GM19239 (cell line): ENCODE measurements at places on chromosomes 4 and X.
A peak's percentile ranks its signal among the peaks of the same experiment; 100 is the strongest.

GRCh38 chr4:74206088-74206825 is 48.3 kb downstream of the MTHFD2L start:
- no peak for DNase-seq

DNA sequence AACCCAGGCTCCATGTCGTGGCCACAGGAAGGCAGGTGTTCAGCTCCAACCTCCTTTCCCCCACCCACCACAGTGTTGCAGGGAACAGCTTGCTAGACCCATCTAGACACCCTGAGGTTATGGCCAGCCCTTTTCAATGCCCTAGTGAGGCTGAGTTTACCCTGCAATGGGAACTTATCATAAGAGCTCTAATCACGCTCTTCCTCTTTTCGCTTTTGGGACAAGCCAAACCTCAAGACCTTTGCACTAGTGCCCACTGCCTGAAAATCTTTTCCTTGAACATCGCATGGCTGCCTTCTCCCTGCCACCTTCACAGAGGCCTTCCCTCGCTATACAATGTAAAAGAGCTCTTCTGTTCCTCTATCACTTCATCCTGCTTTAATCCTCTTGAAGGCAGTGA is 2.4 kb upstream of the FGFBP2 start:
- DNase-seq, result no peak

GRCh38 chr4:108078024-108078733 is 88.5 kb downstream of the HADH start:
- no peak for DNase-seq

DNA sequence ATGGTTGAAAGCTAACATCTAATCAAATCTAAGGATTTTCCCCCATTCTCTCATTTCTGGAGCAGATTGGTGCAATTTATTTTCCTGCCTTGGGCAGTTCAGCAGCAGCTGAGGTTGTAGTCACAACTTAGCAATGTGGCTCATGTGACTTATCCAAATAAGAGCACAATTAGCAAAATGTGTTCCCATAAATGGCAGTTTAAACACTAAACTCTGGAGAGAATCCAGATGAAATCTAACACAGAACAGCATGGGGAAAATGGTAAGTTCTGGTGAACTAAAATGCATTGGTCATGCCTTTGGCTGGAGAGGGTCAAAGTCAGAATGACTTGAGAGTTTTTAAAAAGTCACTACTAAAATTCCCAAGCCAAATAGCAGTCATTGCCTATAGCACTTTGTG is 422.6 kb upstream of the DIPK2B start:
- DNase-seq, result no peak

- no peak for DNase-seq
Observed at GRCh38 chr4:77093401-77093800, 17.6 kb upstream of the CCNI start.

DNA sequence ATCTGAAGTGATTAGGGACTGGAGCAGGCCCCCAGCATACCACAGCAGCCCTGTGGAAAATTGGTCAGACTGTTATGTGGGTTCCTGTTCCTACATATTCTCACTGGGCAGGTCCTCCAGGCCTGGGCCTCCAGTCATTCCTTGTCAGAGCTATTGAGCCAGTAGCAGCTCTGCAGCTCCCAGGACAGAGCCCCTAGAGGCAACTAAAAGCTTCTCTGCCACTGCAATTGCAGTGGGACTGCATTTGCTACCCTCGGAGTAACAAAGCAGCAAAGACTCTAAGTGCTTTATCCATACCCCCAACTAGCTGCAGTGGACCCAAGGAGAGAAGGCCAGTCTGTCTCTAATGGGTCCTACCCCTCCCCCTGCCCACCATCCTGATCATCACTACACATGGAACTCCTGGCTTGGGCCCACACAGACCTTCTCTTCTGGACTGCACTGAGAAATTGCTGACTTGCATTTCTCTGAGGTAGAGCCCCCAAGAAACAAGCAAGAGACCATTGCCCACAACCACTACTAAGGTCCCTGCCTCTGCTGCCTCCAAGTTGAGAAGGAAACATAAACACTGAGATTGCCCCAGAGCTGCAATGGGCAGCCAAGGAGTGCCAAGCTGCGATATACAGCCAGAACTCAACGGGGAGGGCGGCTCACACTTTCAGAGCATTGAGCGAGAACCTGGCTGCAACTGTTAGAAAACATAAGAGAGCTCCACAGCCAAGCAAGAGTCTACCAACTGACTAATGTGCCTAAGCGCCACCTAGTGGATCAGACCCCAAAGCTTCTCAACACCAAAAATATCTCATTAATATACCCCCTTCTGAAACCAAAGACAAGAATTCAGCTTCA is 738.7 kb upstream of the NDST4 start:
- peak; percentile 5 for DNase-seq

GRCh38 chr4:71559957-71560571 is 221.2 kb downstream of the SLC4A4 start:
- DNase-seq, result no peak

DNA sequence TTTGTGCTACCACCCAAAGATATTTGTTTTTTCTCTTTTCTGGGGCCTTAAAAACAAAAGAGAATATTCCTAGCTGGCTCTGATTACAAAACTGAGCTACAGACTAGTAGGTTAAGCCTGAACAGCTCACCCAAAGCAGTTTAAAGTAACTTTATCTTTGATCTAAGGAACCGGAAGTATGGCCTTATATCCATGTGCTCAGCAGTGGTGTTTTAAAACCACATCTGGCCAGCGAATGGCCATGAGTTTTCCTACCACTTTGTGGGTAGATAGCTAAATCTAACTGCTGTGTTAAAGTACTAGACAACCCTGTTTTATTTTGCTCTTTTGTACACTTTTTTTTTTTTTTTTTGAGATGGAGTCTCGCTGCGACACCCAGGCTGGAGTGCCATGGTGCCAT is 24.6 kb downstream of the ADGRG4 start:
- DNase-seq, result no peak

GRCh38 chrX:73239242-73239641 is 24.6 kb upstream of the NAP1L2 start:
- no peak for DNase-seq

GRCh38 chr4:121272526-121272925 is 108.3 kb downstream of the QRFPR start:
- DNase-seq, result no peak

DNA sequence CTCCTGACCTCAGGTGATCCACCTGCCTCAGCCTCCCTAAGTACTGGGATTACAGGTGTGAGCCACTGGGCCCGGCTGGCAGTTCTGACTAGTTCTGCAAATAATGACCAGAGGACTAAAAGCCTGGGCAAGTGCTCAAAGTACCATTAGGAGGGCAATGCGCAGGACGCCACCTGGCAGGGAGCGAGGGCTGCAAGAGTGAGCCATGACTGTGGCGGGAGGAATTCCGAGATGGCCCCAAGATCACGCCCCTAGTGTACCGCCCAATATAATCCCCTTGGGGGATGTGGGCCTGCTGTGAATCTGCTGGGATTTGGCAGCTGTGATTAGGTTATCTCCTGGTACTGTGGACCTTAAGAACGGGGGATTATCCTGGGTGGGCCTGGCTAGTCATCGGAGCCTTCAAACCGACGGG is 26.2 kb upstream of the GPR78 start:
- no peak for DNase-seq

DNA sequence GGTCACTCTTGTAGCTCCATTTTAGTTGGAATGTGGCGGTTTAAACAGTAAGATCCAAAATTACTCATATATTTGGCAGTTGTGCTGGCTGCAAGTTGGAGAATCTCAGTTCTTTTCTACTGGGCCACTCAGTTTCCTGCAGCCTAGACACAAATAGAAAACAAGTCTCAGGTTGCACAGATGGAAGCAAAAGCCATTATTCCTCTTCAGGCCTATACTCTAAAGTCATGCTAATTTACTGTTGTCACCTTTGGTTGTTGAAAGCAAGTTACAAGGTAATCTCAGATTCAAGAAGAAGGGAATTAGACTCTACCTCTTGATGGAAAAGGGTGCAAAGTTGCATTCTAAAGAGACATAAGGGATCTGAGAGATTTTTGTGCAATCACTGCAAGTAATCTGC is 345.4 kb downstream of the ADAM29 start:
- DNase-seq, result no peak

GRCh38 chr4:154660052-154660451 is 47.6 kb upstream of the FGG start:
- no peak for DNase-seq

- no peak for DNase-seq
Observed at GRCh38 chr4:17427991-17428390, 83.9 kb downstream of the QDPR start.

- DNase-seq, result no peak
Observed at GRCh38 chr4:48653217-48654014, 126.7 kb downstream of the FRYL start.

GRCh38 chr4:7584098-7584497 is 149.4 kb upstream of the PSAPL1 start:
- DNase-seq, result no peak

DNA sequence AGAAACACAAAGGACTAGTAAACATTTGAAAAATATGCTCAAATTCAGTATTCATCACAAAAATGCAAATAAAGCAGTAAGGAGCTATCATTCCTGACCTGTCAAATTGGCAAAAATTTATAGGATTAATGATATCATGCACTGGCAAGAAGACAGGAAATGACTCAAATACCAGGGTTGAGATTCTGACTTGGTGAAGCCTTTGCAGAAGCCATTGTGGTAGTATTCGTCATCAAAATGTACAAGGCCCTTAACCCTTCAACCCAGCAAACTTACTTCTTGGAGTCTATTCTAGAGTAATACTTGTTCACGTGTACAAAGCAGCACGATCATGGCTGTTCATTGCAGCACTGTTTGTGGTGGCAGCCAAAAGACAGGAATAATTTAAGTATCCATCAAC is 132.4 kb downstream of the ENOX2 start:
- DNase-seq, result no peak

DNA sequence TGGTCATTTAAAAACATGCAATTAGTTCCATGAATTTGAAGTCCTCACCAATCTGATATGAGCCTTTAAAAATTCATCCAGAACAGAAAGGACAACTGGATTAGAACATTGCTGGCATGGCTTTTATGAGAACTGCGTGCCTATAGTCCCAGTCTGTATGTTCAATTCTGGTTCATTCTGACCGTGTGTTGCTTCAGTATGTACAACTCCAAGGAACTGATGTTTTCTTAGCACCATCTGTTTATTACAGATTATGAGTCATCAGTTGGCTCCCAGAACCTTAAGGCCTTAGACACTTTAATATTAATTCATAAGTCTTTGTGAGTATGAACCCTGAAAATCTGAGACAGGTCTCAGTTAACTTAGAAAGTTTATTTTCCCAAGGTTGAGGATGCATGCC is 115.0 kb downstream of the CEP44 start:
- no peak for DNase-seq

GRCh38 chrX:119389871-119390501 is 9.2 kb upstream of the SLC25A43 start:
- no peak for DNase-seq

GRCh38 chr4:172109466-172109865 is 296.3 kb downstream of the GALNTL6 start:
- no peak for DNase-seq

DNA sequence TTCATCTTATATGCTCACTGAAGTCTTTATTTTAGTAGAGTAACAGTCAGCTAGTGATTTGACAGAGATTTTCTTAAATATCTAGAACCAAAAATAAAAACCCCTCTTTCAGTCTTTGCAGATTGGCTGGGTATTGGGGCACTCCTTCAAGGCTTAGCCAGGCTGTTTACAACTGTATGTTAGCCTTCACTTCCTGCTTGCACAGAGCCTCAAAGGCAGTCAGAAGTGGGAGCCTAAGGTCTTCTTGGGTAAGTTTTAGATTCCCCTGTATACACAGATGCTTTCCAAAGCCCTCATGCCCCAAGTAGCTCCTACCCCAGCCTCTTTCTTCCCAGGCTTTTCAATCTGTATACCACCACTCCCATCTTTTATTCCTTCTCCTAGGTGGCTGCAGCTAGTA is 136.1 kb upstream of the STIM2 start:
- no peak for DNase-seq

DNA sequence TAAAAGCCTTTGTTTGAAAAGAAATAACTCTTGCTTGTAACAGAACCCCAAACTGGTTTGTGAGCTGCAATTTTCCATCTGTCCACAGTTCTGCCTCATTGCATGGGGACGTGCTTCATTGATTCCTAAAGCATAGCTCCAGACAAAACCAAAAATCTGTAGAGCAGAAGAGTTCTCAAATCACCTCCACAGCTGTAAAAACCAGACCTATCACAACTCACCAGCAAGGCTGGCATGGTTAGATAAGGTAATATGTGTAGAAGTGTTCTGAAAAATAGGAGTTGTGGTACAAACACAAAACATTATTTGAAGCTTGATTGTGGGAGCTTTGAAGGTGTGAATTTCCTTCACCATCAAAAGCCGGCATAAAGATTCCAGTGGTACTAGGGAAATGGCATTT is 12.5 kb upstream of the RAB28 start:
- no peak for DNase-seq

DNA sequence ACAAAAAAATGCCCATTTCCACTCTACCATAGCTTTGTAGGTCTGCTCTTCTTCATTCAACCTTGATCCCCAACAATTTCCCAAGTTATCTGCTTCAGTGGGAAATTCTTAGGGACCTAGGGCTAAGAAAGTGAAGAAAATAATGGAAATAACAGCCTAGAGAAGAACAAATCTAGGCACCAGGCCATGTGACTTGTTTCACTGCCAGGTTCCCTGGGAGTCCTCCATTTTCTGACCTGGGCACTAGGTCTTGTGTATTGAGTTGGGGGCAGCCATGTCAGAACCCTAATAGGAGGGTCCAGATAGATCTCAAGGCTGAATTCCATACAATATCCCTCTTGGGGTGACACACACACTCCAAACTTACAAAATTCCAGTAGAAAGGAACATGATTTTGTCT is 194.6 kb upstream of the STK26 start:
- DNase-seq, result no peak
